Natural killer cell treated with Interleukin-12 subunit alpha and Interleukin-12 subunit beta and Interleukin-15 and Interleukin-18, amount 100 ng/mL, for 72 hours (primary cell): ENCODE measurements at places on chromosomes 4 and X.

DNA sequence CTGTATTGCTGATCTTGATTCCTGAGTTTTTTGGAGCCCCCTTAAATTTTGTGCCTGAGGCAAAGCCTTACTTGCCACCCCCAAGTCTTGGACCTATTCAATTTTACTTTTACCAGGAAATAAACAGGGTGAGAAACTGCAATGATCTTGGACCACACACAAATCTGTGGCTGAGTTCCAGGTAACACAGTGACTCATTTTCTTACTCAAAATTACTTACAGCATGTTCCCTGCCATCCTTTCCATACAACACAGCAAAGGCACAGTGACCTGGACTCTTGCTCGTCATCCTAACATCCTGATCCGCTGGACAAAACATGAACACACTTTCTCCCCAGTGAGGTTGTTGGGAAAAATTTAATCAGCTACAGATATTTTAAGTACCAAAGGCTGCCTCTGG lies 60.7 kb upstream of the S100G start:
- DNase-seq = no peak

DNA sequence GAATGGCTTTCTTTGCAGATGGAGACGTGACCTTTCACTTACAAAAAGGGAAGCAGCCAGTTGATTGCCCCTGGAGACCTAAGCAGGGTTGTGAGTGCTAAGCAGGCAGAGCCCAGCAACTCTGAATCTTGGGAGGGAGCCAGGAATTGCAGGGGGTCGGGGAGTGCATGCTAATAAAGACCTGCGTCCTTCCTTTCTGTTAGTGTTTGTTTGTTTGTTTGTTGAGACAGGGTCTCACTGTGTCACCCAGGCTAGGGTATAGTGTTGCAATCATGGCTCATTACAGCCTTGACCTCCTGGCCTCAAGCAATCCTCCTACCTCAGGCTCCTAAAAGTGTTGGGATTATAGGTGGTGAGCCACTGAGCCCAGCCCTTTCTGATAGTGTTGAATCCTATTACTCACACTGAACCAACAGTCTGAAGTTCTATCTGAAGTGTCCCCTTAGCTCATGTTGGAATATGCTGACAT lies 137.4 kb downstream of the CEP135 start:
- no peak for DNase-seq

DNA sequence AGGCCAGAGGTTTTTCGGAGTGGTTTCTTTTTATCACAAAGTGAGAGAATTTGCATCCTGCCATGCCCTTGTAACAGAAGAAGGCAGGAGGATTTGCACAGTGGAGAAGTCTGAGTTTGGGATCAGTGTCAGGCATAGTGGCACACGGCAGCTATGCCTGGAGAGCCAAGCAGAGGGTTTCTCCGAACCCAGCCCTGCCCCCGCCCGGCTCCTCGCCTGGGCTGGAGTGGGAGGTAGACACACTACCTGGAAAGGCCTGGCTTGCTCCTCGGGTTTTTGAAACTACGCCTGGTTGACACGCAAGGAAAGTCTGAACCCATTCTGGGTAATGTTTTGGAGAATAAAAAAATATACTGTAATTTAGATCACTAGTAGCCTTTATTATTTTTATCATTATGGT lies 1653.6 kb upstream of the TENM3 start:
- no peak for DNase-seq

DNA sequence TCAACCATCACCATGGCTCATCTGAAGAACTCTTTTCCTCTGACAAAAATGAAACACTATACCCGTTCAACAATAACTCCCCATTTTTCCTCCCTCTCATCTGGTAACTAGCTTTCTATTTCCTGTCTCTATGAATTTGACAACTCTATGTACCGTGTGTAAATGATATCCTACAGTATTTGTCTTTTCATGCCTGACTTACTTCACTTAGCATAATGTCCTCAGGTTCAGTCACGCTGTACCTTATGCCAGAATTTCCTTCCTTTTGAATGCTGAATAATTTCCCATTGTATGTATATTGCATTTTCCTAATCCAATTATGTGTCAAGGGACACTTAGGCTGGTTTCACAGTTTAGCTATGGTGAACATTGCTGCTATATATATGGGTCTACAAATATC lies 18.2 kb downstream of the MAGEA9 start:
- DNase-seq = no peak

- DNase-seq = no peak
Measured at GRCh38 chrX:147978931-147979330, 2.2 kb upstream of the FMR1NB start.

- no peak for DNase-seq
Measured at GRCh38 chr4:108035691-108036090, 46.0 kb downstream of the HADH start.

- no peak for DNase-seq
Measured at GRCh38 chrX:152861116-152861515, 30.3 kb downstream of the NSDHL start.

- no peak for DNase-seq
Measured at GRCh38 chr4:101348995-101349800, 1.9 kb upstream of the PPP3CA start.

GRCh38 chrX:140918398-140919038 lies 83.9 kb upstream of the SPANXB1 start:
- no peak for DNase-seq

- DNase-seq = no peak
Measured at GRCh38 chr4:25914670-25915352, 791 bp downstream of the SMIM20 start.

DNA sequence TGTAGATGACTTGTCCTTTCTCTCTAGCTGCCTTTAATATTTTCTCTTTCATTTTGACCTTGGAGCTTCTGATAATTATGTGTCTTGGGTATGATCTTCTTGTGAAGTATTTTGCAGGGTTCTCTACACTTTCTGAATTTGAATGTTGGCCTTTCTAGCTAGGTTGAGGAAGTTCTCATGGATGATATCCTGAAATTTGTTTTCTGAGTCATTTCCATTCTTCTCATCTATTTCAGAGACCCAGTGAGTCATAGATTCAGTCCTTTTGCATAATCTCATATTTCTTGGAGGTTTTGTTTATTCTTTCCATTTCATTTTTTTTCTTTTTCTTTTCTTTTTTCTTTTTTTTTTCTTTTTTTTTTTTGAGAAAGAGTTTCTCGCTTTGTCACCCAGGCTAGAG lies 585.7 kb upstream of the PABPC4L start:
- no peak for DNase-seq

DNA sequence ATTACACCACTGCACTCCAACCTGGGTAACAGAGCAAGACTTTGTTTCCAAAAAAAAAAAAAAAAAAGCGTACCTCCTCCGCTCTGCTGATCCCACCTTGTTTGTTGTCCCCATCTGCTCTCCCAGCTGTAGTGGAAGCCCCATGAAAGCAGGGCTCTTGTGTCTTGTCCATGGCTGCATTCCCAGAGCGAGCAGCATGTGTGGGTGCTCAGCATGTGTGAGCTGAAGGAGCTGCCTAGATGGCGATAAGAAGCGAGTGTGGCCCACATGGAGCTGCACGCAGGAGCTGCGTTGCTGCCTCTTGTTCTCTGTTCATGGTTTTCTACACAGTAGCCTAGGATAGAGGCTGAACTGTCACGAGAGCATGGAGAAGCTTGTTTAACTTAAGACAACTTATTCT lies 12.4 kb downstream of the NSD2 start:
- no peak for DNase-seq

GRCh38 chr4:182828360-182829025 lies 88.7 kb downstream of the DCTD start:
- DNase-seq = no peak
